Progenitor cell of endocrine pancreas (in vitro differentiated cells): ENCODE measurements at places on chromosomes 2 and 18. TPM values are rescaled to one million over a fixed set of nuclear protein-coding genes. Genes with fewer than 3 reads are reported as not detected.

The ACTR1B gene
- total RNA-seq: 87.4 and 88.5 TPM in 2 replicates

The NETO1 gene
- 52.4 and 57.5 TPM in 2 replicates for total RNA-seq

The ACKR3 gene
- 18.8 and 23.3 TPM in 2 replicates for total RNA-seq

The HOXD11 gene
- total RNA-seq: not detected in 2 replicates

The CYP27C1 gene
- 8.0 and 8.6 TPM in 2 replicates for total RNA-seq

The ALKAL2 gene
- 0.22 and 0.42 TPM in 2 replicates for total RNA-seq

The TTN gene
- total RNA-seq: 12.2 and 17.3 TPM in 2 replicates

The TDRD15 gene
- 0.04 TPM in 1 of 2 replicates, not detected in the other for total RNA-seq

The FKBP1B gene
- total RNA-seq: 30.5 and 33.7 TPM in 2 replicates
